Lung (tissue), 17 donors: ENCODE measurements at places on chromosomes 2 and 18.

GRCh38 chr18:41618147-41618546 is 336.9 kb upstream of the PIK3C3 start:
- peak; percentile 28 for DNase-seq

GRCh38 chr18:32299484-32299883 is 109.6 kb downstream of the MEP1B start:
- no peak for DNase-seq

GRCh38 chr2:76639171-76639680 is 883.0 kb downstream of the LRRTM4 start:
- no peak for DNase-seq

DNA sequence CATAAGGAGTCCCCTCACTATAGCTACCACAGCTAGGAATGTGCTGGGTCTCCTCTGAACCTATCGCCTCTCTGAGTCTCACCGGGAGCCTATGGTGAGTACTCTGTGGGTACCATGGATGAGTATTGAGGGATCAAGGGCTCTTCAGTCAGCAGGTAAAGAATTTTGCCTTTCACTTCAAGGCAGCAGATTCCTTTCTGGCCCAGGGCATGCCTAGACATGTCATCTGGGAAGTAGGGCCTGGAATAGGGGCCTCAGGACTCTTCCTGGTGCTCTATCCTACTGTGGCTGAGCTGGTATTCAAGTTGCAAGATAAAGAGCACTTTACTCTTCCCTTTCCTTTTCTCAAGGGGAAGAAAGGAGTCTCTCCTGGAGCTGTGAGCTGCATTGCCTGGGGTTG is 85.6 kb upstream of the LHCGR start:
- DNase-seq, result no peak

GRCh38 chr2:206144383-206144782 is 14.9 kb downstream of the NDUFS1 start:
- DNase-seq, result no peak

- DNase-seq, result no peak
Observed at GRCh38 chr2:60976875-60977561, 40.5 kb upstream of the PEX13 start.
